ENCODE measurements at places on chromosomes 1 and 21.

GRCh38 chr1:103109311-103109920 lies 1.1 kb upstream of the COL11A1 start:
- no peak for DNase-seq

GRCh38 chr1:230066031-230066430 lies 1.0 kb upstream of the GALNT2 start:
- no peak for DNase-seq

DNA sequence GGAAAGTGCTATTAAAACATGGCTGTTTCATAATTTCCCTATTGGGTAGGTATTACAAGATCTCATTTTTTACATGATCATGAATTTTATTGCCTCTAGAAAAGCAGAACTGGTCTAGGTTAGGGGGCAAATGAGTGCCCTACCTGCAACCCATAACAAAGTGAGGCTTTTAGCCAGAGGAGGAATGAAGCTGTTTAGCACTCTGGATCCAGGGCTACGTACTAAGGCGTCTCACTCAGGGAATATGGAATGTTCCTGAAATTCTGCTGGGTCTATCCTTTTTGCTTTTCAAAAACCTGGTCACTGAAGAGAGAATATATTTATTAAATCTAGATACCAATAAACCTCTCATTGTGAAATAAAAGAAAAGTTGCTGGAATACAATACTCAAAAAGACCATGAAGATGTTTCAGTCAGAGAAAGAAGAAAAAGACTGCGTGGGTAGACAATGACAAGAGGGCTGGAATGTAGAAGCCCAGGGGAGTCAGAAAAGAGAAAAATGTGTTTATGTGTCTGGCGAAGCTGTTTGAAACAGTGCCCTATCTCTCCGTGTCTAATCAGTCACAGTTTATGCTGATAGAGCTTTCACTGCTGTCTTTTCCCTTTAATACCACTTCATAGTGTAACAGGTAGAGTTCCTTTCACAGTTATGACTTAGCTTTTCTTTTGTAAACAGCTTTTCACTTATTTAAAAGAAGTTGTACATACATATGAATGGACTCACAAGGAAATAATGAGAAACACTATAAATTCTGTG lies 25.0 kb upstream of the SYDE2 start:
- DNase-seq, result peak; percentile 39

DNA sequence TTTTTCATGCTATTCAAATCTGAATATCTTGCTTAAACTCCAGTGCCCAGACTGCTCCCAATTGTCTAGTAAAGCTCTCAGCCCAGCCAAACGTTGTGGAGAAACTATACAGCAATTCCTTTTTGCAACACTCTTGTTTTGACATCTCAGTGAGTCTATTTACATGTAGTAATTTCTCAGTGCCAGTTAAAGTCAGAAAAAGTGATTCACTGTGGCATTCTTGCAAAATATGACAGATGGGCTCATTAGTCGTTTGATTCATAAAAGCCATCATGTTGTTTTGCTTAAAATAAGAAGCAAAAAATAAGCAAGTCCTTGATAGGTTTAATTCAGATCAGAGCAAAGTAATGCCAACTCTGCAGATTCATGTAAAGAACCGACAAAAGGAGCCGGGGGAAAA lies 20.7 kb upstream of the TMPRSS15 start:
- DNase-seq, result no peak

- no peak for DNase-seq
Observed at GRCh38 chr1:74763807-74764206, 30.9 kb downstream of the TYW3 start.

DNA sequence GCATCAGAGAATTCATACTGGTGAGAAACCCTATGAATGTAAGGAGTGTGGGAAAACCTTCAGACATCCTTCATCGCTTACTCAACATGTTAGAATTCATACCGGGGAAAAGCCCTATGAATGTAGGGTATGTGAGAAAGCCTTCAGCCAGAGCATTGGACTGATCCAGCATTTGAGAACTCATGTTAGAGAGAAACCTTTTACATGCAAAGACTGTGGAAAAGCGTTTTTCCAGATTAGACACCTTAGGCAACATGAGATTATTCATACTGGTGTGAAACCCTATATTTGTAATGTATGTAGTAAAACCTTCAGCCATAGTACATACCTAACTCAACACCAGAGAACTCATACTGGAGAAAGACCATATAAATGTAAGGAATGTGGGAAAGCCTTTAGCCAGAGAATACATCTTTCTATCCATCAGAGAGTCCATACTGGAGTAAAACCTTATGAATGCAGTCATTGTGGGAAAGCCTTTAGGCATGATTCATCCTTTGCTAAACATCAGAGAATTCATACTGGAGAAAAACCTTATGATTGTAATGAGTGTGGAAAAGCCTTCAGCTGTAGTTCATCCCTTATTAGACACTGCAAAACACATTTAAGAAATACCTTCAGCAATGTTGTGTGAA lies 12.8 kb downstream of the ZFP69B start:
- peak; percentile 13 for DNase-seq

DNA sequence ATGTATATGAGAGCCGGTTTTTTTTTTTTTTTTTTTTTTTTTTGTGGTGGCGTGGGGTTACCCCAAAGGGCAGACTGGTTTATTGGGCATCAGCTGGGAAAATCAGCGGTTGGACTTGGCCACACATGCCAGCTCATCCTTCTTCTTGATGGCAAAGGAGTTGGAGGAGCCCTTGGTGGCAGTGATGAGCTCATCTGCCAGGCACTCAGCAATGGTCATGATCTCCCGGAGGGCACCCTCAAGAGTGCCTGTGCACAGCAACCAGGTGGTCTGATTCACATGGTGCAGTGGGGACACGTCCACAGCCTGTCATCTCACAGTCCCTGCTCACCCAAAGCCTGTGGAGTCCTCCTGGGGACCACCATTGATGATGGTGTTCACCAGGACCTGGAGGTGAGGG lies 62.0 kb downstream of the MRPS6 start:
- DNase-seq, result no peak

GRCh38 chr1:58597076-58597475 lies 20.0 kb upstream of the TACSTD2 start:
- no peak for DNase-seq

DNA sequence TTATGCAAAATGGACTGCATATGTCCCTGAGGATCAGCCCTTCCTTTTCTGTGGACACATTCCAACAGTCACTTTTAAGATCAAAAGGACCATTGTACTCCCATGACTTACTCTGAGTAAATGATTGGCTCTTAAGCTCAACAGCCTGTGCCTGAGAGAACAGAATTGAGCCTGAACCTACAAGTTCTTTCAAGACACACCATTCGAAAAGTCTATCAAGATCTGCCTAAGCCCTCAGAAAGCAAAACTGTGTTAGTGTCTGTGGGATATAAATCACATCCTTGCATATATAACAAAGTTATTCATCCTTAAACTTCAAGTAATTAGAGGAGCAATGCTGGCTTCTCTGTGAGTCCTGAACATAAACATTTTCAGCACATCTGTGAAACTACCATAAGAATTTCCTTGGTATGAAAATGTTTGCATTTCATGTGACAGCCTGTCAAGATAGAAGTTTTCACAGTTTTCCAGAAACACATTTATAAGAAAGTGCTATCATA lies 41.6 kb downstream of the PCNX2 start:
- DNase-seq, result no peak

DNA sequence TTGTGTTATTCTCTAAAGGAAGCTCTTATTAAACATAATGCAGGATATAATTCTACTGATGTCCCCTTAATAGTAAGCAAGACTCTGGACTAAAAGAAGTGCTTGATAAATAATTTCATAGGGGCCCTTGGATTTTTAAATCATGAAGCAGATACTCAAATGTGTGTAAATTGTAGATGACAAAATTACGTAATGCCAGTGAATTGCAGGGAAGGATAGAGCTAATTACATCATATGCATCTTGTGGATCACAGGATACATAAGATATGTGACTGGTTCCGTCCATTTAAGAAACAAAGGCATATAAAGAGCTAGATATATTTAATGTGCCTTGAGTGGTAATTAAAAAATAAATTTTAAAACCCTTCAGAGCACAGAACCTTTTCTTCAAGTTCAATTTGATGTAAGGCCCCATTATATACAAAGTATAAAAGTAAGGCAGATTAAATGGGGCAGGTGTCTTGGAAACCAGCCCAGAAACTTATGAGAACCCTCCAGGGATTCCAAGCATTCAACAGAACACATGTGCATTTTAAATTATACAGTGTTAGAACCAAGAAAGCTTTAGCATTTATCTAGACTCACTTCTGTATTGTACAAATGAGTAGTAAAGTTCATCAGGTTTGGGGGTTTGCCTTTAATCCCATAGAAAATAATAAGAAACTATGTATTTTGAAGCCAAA lies 190.4 kb downstream of the NCAM2 start:
- peak; percentile 77 for DNase-seq

DNA sequence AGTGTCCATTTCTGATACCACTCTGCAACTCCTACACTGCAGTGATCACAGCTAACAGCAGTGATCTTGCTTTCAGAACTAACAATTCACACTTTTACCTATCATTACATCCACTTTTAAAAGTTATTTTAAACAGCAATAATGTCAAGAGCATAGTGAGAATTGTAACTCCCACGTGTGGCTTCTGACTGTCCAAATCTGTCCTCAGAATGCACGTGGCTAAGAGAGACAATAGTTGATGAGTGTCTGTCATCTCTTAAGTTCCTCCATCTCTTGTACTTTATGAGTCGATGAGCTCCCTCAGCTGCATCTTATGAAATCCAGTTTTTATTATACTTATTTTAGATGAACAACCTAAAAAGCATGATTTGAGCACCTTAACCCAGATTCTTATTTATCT lies 16.5 kb upstream of the CFHR5 start:
- DNase-seq, result no peak

DNA sequence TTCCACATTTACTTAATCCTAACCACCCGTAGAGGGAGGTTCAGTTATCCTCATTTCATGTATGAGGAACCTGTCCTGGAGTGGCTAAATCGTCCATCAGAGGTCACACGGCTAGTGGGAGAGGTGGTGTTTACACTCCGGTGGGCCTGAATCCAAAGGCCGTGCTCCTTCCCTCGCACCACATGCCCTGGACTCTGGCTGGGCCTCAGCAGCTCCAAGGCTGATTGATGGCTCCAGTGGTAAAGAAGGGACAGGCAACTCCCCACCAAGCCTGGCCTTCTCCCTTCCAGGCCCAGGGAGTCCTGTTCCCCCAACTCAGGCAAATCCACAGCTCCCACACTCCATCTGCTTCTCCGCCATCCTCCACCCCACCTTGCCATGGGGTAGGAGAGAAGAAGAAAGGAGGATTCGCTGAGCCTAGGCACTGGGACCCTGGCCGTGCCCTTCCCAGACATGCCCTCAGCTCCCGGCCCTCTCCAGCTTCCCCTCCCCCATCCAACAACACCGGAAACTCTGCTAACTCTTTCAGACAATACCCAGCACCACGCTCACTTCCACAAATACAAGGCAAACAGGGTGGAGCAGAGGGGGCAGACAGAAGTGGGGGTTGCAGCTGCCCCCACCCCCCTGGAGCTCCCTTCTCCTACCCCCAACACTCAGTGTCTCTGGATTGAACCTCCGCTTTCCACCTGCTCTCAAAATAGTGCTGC lies 10.9 kb downstream of the ARHGEF2 start:
- no peak for DNase-seq

DNA sequence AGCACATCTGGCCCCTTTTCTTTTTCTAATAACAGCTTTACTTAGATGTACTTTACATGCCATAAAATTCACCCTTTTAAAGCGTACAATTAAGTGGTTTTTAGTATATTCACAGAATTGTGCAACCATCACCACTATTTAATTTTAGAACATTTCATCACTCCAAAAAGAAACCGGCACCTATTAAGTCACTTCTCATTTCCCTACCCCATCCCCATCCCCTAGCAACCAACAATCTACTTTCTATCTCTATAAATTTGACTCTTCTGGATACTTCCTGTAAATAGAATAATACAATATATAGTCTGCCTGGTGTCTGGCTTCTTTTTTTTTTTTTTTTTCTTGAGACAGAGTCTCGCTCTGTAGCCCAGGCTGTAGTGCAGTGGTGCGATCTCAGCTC lies 59.5 kb upstream of the ENAH start:
- DNase-seq, result peak; percentile 17

DNA sequence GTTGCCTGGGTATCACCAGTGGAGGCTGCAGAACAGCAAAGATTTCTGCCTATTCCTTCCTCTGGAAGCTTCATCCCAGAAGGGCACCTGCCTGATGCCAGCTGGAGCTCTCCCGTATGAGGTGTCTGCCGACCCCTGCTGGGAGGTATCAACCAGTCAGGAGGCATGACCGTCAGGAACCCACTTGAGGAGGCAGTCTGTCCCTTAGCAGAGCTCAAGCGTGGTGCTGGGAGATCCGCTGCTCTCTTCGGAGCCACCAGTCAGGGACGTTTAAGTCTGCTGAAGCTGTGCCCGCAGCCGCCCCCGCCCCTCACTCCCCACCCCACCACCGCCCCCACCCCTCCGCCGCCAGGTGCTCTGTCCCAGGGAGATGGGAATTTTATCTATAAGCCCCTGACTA lies 23.1 kb upstream of the HFM1 start:
- no peak for DNase-seq

GRCh38 chr1:22105611-22106207 lies 37.2 kb downstream of the WNT4 start:
- peak; percentile 83 for DNase-seq

- peak; percentile 35 for DNase-seq
Observed at GRCh38 chr1:156803086-156803851, 13.4 kb downstream of the SH2D2A start.

- DNase-seq, result peak; percentile 59
Observed at GRCh38 chr1:160309185-160309557, 24.2 kb upstream of the PEX19 start.

DNA sequence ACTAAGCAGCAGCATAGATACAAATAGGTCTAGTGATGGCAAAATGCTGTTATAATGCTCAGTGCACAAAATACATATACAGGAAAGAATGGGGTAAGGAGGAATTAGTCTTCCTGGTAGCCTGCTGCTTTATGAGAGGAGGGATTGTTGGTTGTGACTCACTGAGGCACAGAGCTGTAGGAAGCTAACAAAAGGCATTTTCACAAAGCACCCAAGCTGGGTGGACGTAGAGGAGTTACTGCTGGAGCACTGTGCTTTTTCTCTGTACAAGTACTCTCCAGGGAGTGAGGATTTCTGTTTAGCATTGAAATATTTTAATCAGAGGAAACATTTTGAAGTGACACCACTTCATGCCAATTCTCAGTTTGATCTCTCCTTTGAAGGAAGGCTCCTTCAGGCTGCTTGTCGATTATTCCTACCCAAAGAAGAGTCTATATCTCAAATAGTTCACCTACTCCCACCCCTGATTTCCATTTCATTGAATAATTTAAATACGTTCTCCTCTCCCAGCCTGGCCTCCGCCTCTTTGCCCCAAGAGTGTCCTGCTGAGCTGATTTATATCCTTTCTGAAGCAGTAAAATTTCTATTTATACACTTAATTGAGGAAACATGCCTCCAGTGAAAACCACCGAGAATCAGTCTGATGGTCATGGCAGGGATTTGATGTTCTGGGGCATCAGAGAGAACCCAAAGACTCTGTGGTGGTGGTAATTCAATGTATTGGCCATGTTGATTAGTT lies 271.9 kb downstream of the HHAT start:
- no peak for DNase-seq

- no peak for DNase-seq
Observed at GRCh38 chr1:167221126-167221737, 546 bp downstream of the POU2F1 start.

DNA sequence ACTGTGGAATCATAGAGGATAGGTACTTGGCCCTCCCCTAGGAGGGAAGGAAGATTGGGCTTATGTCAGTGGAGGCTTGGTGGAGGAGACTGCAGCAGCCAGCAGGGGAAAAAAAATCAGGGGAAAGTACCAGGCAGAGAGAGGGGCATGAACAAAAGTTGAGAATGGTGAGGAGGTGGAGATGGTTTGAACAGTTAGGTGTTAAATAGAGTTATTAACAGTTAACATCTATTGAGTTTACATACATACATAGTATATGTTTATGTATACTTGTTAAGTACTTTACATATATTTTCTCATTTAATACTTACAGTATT lies 136.5 kb upstream of the HNRNPU start:
- DNase-seq, result no peak

Data from choroid plexus epithelial cell (primary cell).